ENCODE measurements at places on chromosomes 6 and 20.

DNA sequence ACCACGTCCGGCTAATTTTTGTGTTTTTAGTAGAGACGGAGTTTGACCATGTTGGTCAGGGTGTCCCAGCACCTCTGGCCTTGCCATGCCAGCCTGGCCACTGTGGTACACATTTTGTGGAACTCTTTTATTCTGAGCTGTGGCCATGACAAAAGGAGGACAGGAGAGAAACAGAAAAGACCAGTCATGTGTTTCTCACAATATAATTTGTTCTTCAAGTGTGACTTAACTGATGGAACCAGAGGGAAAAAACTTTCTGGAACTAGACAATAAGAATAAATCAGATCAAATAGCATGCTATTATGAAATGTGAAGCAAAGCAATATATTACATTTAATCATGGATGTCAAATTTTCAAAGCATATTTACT, 4.2 kb upstream of the RNASET2 start:
- no peak for DNase-seq

GRCh38 chr6:34515473-34516387, 40.4 kb downstream of the SPDEF start:
- DNase-seq, result no peak

- DNase-seq, result peak; percentile 34
Observed at GRCh38 chr6:16409531-16410441, 171.4 kb downstream of the GMPR start.

- no peak for DNase-seq
Observed at GRCh38 chr20:58566981-58567380, 51.8 kb upstream of the APCDD1L start.

DNA sequence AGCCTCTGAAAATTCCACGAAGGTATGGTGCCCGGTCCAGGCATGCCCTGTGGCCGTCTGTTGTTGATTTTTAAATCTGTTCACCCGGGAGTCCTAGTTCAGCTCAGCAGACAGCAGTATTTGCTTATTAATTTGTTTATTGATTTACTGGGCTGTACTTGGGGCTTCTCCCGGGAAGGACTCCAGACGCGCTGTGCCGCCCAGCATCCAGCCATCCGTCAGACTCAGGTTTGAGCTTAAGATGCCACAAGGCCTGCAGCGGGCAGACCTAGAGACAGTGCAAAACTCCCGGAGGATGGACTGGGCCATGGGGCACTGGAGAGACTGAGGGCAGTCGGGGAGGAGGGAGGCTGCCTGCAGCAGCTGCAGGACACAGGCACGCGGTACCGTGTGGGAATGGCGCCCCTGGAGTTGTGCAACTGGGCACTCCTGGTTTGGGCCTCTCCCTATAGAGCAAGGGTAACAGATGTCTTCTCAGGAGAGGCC, 17.3 kb upstream of the CCDC167 start:
- DNase-seq, result no peak

GRCh38 chr6:128754658-128755256, 128.2 kb upstream of the LAMA2 start:
- no peak for DNase-seq

DNA sequence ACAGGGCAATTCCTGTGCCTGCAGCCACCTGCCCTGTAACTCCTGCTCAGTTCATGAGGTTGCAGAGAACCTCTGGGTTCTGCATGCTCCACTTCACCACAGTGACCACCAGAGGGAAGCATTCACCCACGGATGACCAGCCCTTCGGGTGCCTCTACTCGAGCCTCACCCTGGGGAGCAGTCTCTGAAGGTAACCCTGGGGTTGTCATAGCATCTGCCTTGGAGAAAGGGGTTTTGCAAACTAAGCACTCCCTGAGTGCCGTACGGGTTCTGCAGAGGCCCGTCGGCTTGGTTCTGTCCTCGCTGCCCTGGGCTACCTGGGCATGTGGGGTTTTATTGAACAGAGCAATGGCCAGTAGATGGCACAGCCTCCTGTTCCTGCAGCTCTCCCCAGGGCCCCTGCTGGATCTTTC, 10.2 kb upstream of the CST5 start:
- peak; percentile 32 for DNase-seq

- DNase-seq, result peak; percentile 47
Observed at GRCh38 chr6:33694401-33694931, 17.0 kb downstream of the UQCC2 start.

- DNase-seq, result no peak
Observed at GRCh38 chr6:118558464-118559217, 10.5 kb downstream of the PLN start.

GRCh38 chr6:42428326-42429041, 23.2 kb downstream of the TRERF1 start:
- DNase-seq, result no peak

DNA sequence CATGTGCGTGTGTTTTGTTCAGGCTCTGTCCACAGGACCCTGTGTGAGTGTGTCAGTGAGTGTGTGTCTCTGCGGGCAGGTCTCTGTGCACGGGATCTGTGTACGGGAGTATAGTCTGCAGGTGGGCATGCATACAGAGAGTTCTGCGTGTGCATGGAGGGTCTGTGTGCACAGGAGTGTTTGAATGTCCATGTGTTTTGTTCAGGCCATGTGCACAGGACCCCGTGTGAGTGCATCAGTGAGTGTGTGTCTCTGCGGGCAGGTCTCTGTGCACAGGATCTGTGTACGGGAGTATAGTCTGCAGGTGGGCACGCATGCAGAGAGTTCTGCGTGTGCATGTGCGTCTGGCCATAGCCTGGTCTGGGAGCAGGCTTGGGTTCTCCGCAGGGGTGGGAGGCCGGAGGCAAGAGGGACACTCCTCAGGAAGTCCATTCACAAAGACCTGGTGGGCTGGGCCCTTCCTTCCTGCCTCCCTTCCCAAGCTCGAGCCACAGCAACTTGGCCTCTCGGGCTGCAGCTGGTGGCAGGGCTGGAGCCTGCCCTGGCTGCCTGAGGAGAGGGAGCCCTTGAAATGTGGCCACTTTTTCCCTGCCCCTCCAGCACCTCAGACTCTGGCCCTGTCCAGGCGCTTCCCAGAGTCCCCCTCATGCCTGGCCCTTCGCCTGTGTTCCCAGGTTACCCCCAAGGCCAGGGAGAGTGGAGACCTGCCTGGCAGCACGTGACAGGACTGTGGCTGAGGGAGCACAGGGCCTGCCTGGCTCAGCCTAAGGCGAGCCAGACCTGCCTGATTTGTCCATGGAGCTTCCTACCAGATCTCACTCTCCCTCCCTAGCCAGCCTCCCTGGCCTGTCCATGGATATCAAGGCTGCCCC, 6.8 kb downstream of the HSPA12B start:
- DNase-seq, result no peak

- no peak for DNase-seq
Observed at GRCh38 chr20:45857882-45858216, 435 bp downstream of the ZSWIM3 start.

Data from stimulated activated CD4-positive, alpha-beta T cell treated with anti-CD3 and anti-CD28 coated beads, Interleukin-15, amount 100 ng/mL, for 1 hour (primary cell).